C1 segment of cervical spinal cord (tissue), 14 donors: ENCODE measurements at places on chromosomes 13 and 19.

DNA sequence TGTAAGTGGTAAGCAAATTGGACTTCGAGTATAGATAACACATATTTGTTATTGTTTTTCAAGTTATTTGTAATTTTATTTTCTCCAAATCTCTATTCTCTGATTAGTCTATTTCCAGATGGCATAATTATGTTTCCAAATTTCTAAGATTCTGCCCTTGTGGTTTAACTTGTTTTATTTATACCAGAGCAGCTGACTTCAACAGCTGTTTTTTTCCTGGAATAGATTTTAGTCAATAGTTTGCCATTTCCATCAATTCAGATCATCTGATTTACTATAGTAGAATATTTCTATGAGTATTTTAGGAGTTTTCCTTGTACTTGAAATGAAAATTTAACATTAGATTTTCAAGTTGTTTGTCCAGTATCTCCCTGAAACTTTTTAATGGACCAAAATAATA, 848.7 kb upstream of the MIR17HG start:
- DNase-seq: no peak

DNA sequence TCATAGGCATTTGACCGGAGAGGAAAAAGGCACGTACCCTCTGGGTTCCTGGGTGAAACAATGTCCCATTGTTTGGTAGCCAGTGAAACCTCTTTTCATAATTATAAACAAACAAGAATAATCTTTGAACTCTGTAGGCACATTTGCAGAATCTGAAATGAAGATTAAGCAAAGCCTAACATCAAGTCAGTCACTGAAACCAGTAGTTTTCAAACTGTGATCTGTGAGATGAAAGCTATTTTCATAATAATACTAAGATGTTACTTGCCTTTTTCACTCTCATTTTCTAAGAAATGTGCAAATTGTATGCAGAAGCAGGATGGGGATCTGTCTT, 105.4 kb downstream of the WDFY2 start:
- no peak for DNase-seq

GRCh38 chr19:14147797-14148605, 11.6 kb upstream of the ASF1B start:
- peak; percentile 71 for DNase-seq

- DNase-seq: no peak
Measured at GRCh38 chr13:59230484-59231264, 933.1 kb downstream of the DIAPH3 start.

DNA sequence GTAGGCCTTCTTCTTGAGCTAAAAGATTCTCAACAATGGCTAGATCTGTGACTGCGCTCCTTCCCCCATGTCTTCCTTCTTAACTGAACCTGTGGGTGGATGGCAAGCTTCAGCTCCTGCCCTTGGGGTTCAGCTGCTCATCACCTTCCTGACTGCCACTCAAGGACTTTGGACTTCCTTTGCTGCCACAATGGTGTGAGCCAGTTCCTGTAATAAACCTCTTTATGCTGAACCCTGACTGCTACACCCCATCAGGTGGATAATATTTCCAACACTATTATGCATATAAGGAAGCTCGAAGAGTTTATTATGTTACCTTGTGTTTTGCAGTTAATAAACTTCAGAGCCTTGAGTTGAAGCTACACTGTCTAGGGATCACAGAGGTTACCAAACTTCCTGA, 208.9 kb upstream of the SLC10A2 start:
- DNase-seq: no peak

DNA sequence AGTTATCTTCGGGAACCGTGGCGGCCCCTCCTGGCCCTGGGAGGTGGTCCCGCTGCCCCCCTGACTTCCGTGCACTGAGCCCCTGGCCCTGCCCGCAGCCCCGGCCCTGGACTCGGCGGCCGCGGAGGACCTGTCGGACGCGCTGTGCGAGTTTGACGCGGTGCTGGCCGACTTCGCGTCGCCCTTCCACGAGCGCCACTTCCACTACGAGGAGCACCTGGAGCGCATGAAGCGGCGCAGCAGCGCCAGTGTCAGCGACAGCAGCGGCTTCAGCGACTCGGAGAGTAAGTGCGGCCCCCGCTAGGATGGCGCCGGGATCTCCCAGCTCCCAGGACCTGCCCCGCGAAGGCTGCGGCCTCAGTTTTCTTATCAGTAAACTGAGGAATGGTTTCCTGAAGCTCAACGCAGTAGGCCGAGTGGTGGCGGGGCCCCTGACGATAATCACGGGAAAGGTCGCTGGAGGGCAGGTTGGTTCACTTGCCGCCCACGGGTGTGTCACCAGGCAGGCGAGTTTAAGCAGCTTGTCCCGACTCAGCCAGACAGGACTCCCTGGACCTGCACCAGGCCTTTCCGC, 924 bp downstream of the RGCC start:
- no peak for DNase-seq

GRCh38 chr19:7540761-7541474, 5.4 kb downstream of the PNPLA6 start:
- DNase-seq: no peak
